ENCODE measurements at places on chromosomes 12 and 14.

- no peak for DNase-seq
Measured at GRCh38 chr12:43655586-43655985, 103.0 kb downstream of the PUS7L start.

DNA sequence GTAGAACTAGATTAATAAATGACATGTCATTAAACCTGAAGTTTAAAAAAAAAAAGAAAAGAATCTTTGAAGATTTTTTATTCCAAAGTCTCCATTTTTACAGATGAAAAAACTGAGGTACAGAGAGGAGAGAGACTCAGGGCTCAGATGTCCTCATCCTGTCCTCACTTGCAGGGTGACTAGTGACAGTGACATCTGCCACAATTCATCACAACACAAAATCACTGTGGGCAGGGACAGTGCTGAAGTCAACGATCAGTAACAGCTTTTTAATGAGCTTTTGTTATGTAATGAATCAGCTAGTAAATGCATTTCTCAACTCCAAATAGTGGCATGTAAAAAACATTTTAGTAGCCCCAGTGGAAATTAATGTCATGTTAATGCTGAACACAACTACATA lies 138.5 kb downstream of the NTF3 start:
- no peak for DNase-seq

GRCh38 chr12:109883461-109883860 lies 3.1 kb upstream of the GLTP start:
- no peak for DNase-seq

DNA sequence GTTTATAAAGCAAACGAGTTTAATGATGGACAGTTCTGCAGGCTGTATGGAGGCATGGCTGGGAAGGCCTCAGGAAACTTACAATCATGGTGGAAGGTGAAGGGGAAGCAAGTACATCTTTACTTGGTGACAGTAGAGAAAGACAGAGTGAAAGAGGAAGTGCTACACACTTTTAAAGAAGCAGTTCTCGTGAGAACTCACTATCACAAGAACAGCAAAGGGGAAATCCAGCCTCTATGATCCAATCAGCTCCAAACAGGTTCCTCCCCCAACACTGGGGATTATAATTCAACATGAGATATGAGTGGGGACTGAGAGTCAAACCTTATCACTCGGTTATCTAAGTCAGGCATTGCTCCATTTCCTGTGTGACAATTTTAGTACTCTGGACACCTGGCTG lies 189.9 kb upstream of the CNTN1 start:
- DNase-seq = no peak

DNA sequence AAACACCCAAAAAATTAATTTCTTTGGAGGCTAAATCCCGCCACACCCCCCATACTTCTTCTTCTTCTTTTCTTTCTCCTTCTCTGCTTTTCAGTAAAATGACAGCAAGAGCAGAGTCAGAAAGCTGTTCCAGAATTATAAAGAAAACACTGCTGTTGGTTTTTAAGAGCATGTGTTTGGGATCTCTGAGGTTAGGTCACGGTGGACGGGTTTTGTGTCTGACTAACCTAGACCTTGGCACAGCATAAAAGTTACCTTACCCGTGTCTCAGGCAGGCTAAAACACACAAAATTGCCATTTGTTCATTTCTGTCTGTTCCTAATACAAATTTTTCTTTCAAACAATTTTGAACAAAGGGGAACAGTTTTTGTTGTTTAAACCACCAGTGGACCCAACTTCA lies 540.8 kb downstream of the NRXN3 start:
- no peak for DNase-seq

GRCh38 chr12:52828591-52829021 lies 5.5 kb downstream of the KRT79 start:
- no peak for DNase-seq

DNA sequence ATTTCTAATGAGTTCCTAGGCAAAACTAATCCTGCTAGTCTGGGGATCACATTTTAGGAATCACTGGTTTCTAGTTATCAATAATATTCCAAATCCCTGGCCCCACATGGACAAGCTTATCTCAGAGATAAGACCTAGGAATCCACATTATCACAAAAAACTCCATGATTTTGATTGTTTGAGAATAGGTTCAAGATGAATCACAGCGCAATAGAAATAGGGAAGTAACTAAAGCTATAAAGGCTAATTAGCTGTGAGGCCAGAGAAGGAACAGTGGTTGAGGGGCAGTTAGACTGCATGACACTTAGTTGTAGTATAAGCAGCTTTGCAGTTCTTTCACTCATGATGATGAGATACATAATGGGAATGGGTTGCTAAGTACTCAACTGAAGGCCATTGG lies 13.1 kb upstream of the ATP5F1B start:
- no peak for DNase-seq

DNA sequence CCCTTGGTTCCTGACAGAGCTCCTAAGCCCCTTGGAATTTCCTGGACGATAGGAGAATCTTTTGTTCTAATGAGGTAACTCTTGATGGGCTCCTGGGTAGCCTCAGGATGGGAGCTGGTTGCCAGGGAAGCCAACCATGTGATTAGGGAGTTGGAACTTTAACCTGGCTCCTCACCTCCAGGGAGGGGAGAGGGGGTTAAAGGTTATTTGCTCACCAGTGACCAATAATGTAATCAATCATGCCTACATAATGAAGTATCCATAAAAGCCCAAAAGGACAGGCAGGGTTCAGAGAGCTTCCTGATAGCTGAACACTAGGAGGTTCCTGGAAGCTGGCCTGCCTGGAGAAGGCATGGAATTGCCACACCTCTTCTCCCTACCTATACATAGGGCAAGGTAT lies 6.2 kb upstream of the CNOT2 start:
- no peak for DNase-seq

DNA sequence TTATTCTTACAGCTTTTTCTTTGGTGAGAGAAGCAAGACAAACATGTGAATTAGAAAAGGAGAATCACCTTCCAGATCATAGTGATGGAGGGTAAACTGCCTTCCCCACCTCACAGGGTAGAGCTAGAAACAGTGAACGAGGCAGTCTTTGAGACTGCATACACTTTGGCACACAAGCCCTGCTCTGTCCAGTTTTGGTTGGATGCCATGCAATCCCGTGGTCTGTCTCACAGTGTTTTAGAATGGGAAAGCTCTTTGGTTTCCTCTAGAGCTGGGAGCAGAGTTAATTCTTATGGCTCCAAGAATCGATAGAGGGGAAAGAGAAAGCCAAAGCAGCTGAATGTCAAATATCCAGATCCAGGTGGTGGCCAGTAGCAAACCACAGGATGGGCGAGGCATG lies 21.9 kb downstream of the TDP1 start:
- no peak for DNase-seq

GRCh38 chr12:50258167-50258551 lies 25.2 kb downstream of the LIMA1 start:
- DNase-seq = no peak

DNA sequence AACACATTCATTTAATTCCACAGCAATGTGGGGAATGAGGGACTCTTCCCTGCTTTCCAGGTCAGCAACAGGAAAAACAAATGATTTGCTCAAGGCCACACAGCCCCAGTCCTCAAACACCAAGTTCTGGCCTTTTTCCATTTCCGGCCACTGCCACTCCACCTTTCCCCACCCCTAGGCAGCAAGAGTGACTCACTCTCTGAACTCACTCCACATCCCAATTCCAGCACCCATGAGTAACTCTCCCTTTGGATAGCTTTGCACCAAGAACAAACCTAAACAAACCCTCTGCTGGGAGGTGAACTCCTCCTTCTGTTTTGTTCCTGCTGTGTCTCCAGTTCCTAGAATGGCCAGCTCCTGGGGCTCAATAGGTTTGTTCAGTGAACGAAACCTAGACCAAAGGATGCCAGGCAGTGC lies 30.4 kb upstream of the PLEKHG6 start:
- DNase-seq = no peak

GRCh38 chr14:46344327-46344937 lies 307.1 kb downstream of the RPL10L start:
- DNase-seq = peak; percentile 25

GRCh38 chr12:127389923-127390322 lies 877.0 kb upstream of the TMEM132C start:
- DNase-seq = no peak

GRCh38 chr12:105109465-105110212 lies 2.1 kb downstream of the WASHC4 start:
- no peak for DNase-seq

DNA sequence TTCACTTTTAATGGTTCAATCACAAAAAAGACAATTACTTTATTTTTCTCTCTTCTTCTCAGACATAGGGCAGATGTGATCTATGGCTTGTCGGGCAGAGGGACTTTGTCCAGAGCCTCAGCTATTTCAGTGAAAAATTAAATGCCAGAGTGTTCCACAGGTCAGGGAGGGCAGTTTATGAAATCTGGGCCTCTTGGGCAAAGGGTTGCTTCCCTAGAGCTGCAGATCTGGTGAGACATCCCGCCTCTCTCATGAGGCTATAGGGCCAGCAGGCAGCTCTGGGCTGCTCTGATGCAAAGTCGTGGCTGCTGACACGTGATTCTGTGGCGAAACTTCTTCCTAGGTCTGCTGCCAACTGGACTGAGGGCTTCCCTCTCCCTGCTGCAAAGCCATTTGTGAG lies 6.0 kb downstream of the CLMN start:
- DNase-seq = no peak

- DNase-seq = no peak
Measured at GRCh38 chr12:89568484-89568883, 42.6 kb upstream of the POC1B start.

DNA sequence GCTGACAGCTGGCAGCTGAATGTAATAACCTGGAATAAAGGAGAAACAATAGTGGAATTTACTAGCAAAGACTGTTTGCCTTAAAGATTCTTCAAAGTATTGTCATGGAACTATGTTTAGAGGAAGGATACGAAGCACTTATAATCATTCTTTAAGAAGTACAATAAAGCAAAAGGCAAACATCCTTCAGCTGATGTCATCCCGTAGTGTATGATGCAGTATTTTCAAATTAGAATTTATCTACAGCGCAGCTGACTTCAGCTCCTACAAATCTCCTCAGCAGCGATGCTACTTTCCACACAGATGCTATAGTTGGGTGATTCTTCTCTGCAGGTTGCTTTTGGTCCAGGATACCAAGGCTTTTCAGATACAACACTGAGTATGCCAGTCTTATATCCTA lies 31.5 kb downstream of the CLEC1A start:
- no peak for DNase-seq

GRCh38 chr14:75232597-75232996 lies 46.0 kb upstream of the FOS start:
- DNase-seq = no peak

DNA sequence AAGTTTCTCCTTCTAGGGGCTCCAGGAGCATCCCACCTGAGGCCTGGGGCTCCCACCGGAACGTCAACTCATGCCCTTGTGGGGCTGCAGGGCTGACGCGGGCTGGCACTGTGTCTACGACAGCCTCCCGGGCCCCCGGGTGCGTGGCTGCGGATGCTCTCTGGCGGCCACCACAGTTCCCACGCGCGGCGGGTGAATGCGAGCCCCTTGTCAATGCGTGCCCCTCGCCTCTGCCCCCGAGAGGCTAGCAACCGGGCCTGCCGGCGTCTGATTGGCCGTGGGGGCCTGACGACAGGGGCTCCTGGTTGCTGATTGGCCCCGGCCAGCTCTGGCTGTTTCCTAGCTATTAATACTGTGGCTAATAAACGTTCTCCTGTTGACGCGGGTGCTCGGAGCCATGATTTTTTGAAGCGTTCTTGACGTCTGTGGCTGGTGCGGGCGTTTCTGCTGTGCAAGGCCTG lies 1.8 kb upstream of the MEG3 start:
- DNase-seq = no peak

DNA sequence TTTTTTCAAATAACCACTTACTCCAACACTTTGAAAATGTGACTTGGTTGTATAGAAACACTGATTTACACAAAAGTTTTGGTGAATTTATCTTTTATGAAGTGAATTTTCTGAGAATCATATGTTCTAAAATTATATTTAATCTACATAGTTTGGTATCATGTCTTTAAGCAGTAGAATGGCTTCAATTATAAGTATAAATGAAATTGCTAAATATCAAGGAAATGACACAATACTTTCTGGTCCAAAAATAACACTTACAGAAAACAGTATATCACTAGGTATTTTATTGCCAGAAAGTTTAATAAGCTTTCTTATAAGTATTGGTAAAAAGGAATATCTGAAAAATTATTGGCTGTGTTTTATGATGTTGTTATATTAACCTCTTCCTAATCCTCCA lies 90.9 kb downstream of the SRGAP1 start:
- no peak for DNase-seq

- no peak for DNase-seq
Measured at GRCh38 chr14:51844081-51844881, 16.1 kb upstream of the GNG2 start.

GRCh38 chr14:61471297-61472005 lies 150.1 kb downstream of the PRKCH start:
- no peak for DNase-seq

DNA sequence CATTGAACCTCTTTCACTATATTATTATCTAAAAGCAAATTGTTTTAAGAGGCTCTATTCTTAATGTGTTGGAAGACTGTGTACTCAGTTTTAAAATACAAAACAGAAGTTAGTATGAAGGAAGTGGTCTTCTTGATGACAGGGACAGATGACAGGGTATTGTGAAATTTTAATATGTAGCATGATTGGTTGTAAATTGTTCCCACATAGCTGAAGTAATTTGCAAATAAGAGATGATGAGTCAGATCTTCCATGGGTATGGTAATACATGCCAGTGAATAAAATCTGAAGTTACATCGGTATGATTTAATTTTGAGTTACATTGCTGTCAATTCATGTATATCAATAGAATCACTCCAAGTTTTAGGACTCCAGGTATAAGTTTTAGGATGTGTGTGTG lies 454.8 kb downstream of the AEBP2 start:
- no peak for DNase-seq

- no peak for DNase-seq
Measured at GRCh38 chr12:33529031-33529430, 89.4 kb upstream of the SYT10 start.

GRCh38 chr14:51605575-51605974 lies 46.1 kb upstream of the FRMD6 start:
- DNase-seq = no peak

DNA sequence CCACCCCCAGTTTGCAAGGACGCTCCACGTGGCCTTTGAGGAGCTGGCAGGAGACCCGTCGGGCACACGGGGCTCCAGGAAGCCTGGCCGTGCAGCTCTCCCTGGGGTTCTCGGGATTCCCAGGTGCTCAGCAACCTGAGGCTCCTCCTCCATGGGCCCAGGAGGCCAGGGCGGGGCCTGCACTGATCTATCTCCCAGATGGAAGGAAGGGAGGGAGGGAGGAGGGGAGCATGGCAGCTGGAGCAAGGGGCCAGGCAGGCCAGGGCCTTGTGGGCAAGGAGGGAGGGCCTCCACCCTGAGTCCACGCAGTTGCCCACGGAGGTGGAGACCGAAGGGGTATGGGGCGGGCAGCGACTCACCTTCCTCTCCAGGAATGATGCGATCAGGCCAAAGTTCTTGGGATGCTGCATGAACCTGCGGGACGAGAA lies 127.3 kb downstream of the RFLNA start:
- no peak for DNase-seq

GRCh38 chr14:51597261-51598001 lies 54.3 kb upstream of the FRMD6 start:
- no peak for DNase-seq
